ENCODE measurements at places on chromosomes 16 and 17.

DNA sequence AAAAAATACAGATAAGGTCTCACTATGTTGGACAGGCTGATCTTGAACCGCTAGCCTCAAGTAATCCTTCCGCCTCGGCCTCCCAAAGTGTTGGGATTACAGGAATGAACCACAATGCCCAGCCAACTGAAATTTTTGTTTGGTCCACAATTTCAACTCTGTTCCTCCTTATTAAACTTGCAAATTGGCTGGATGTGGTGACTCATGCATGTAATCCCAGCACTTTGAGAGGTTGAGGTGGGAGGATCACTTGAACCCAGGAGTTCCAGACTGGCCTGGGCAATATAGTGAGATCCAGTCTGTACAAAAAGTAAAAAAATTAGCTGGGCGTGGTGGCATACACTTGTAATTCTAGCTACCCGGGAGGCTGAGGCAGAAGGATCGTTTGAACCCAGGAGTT lies 13.4 kb downstream of the ARSG start:
- no peak for DNase-seq

GRCh38 chr17:80132906-80133625 lies 13.9 kb downstream of the EIF4A3 start:
- no peak for DNase-seq

DNA sequence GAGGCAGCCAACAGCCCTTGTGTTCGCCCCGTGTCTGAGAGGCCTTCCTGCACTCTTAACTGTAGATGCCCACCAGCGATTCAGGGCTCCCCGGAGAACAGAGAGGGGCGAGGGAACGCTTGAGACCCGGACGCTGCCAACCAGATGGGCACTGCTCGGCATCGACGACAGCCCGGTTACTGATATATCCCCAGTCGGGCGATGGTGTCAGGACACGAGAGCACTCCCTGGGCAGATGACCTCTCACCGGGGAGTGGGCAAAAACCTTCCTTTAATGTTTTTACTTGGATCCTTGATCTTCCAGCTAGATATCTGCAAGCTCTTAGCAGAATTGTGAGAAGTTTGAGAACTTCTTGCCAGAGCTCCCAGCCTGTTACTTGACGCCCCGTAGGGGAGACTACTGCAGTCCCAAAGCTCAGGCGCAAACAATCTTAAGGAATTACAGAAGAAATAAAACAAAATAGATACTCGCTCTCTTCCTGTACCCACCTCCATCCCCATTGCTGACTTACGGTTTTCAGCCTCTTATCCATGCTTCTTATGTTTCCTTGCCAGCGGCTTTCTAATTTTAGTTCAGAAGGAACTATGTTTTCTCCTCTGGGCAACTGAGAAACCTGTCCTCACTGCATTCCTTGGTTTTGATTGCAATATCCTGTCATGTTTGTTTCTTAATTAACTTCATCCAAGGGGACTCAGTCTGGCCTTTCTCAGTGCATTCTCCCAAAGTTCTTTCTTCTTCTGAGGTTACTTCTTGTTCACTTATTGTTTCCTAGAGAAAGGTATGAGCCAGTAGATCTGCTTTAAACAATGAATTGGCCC lies 845 bp downstream of the SP2 start:
- DNase-seq = no peak

DNA sequence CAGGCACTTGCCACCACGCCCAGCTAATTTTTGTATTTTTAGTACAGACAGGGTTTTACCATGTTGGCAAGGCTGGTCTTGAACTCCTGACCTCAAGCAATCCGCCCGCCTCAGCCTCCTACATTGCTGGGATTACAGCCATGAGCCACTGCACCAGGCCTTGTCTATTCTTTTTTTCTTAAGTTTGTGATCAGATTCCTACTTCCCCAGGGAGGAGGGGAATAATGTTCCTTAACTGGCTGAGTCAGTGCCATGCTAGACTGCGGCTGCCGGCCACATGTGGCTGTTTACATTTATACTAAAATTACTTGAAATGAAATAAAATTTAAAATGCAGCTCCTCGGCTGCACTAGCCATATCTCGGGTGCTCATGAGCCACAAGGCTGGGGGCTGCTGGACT lies 27.8 kb upstream of the USP36 start:
- DNase-seq = no peak

- DNase-seq = peak; percentile 90
Observed at GRCh38 chr16:87387942-87388817, 4.0 kb upstream of the MAP1LC3B start.

GRCh38 chr17:37608351-37609169 lies 658 bp downstream of the SYNRG start:
- no peak for DNase-seq

- no peak for DNase-seq
Observed at GRCh38 chr16:3503523-3503922, 2.7 kb downstream of the CLUAP1 start.

DNA sequence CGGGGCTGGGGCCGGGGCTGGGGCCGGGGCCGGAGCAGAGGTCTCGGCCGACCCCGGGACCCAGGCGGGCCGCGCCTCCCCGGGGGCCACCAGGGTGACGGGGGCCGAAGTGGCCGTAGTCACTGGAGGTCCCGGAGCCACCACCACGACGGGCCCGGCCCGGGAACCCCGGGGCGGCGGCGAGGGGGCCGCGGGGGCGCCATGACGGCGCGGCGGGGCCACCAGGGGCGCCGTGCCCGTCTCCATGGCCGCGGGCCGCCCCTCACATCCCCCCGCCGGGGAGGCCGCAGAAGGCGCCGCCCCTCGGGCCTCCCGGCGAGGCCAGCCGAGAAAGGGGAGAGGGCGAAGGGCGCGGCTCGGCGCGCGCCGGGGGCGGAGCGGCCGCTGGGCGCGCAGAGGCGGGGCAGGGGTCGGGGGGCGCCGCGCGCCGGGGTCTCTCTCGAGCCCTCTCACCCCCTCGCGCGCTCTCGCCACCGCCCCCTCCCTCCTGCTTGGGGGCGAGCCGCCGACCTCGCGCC lies 297 bp downstream of the TBC1D10B start:
- no peak for DNase-seq

- DNase-seq = no peak
Observed at GRCh38 chr17:49100601-49101000, 32.0 kb upstream of the B4GALNT2 start.

DNA sequence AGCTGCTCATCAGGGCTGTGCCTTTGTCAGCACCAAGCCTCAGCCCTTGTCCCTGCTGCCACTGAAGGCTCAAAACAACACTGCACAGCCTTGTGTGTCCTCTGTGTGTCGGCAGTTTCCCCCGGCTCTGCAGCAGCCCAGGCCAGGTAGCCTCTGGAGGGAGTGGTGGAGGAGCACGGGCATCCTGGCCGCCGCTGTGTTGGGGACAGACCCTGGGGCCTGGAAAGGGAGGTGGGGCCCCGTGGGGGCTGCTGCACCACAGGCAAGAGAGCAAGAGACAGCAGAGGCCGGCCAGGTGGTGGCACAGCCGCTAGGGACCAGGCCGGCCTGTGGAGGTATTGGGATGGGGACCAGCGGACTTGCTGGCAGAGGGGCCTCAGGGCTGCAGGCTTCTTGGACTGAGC lies 96.9 kb upstream of the ZNF750 start:
- DNase-seq = no peak

DNA sequence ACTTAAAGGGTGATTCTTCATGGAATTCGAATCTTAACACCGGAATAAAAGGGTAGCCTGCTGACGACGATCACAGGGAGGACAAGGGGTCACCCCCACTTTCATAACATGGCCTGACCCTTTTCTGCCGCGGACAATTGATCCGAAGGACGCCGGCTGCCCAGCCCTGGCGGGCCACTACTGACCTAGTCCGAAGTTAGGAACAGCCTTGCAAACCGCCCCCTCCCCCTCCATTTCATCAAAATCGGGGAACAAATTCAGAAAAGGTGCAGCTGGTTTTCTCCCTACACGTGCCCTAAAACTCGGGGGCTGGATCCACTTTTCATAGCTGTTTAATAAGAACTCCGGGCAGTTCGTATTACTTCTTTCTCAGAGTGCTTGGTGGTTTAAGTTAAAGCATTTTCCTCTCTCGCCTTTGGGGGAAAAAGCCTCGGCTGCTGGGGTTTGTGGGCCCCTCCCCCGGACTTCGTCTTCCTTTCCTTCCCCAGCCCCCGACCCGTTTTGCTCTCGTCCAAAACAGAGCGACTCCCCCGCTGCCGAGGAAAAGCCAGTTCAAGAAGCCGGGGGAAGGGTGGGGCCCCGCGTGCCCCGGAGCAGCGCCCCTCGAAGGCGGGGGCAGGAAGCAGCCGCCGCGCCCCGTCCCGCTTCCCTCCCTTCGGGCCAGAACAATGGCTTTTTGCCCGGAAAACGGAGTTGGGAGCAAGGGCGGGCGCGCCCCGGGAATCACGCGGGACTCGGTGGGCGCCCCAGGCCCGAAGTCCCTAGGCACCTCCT lies 641 bp upstream of the CBX2 start:
- DNase-seq = peak; percentile 44

GRCh38 chr16:67305216-67306071 lies 21.1 kb downstream of the KCTD19 start:
- no peak for DNase-seq

DNA sequence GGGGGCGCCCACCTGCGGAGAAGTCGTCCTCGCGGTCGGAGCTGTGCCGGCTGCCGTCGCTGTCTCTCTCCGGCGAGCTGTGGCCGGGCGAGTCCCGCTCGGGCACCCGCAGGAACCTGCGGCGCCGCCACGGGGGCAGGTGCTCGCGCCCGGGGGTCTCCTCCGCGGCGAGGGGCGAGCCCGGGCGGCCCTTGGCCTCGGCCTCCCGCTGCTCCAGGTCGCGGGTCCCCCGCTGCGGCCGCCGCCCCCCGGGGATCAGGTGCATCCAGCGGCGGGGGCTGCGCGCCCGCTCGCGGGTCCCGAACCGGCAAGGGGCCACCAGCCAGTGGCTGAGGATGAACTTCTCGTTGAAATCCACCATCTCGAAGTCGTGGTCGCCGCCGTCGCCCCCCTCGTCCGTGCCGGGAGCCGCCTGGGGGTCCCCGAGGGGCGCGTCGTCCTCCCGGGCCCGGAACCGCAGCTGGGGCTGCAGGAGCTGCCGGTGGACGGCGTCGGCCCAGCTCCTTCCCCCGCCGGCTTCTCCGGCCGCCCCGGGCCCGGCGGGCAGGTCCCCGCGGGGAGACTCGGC lies 41.4 kb upstream of the BHLHA9 start:
- no peak for DNase-seq

GRCh38 chr16:25033852-25034251 lies 18.7 kb upstream of the ARHGAP17 start:
- DNase-seq = no peak

DNA sequence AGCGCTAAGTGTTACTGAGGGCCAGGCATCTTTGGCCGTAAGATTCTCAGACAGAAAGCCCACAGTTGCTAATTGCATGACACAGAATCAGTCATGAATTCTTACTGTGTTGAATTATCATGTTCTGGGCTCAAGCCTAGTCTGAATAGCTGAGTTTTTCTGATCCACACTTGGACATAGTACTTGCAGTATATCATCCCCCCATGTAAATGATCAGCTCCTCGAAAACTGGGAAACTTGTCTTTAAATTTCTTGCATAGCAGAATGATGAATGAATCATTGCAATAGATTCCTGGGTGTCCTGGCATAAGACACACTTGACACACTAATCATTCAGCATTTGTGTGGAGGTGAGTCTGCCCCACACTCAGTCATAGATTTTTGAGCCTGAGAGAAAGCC lies 2.2 kb downstream of the MLYCD start:
- no peak for DNase-seq

- no peak for DNase-seq
Observed at GRCh38 chr16:78895681-78896080, 704.9 kb downstream of the MAF start.

DNA sequence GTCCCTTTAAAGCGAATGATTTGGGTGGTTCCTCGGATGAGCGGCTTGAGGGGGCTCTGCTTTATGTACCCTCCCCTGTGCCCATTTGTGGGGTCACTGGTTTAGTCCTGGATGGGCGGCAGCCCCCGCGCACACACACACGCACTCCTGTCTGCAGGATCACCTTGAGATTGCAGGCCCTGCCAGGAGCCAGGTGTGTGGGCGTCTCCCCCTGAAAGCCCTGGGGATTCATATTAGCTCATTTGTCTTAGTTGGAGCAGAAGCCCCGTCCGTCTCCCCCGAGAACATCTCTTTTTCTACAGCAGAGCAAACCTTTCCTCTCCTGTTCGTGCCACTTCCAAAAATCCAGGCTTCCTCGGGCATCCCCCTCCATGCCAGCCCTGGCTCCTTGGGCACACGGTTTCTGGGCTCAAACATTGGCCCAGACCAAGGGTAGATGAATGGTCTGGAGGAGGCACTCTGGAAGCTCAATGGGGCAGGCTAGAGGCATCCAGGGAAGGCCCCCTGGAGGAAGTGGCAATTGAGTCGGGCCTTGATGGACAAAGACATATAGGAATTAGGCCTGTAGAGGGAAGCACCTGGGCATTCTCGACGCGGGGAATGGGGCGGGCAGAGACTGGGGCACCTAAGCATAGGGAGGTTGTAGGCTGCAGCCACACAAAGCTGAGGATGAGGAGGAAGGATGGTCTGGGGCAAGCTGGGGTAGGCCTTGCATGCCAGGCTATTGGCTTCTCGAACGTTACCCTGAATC lies 218.5 kb upstream of the GSE1 start:
- no peak for DNase-seq

GRCh38 chr17:69581061-69581961 lies 166.8 kb downstream of the MAP2K6 start:
- DNase-seq = no peak

GRCh38 chr16:56338566-56339318 lies 86.6 kb downstream of the AMFR start:
- DNase-seq = no peak

GRCh38 chr16:23256440-23256839 lies 45.7 kb upstream of the SCNN1B start:
- no peak for DNase-seq

DNA sequence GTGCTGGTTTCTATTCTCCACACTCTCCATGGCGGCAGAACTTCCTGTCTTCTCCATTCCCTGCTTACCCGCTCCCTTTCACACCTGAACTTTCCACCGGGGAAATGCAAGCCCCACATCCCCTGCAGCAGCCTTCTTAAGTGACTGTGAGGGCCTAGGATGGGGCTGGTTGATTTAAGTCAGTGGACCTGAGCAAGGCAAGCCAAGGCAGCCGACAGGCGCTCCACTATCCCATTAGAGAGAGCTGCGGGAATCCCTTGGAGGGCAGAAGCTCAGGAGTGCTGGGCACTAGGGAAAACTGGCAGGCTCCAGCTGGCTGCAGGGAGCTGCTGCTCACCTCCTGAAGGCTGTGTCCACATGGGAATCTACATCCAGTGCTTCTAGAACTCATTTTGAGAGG lies 36.1 kb upstream of the SLC25A19 start:
- no peak for DNase-seq

GRCh38 chr17:58991718-58992331 lies 114.9 kb downstream of the TRIM37 start:
- no peak for DNase-seq

- DNase-seq = peak; percentile 97
Observed at GRCh38 chr17:82241183-82241925, 12.5 kb downstream of the SLC16A3 start.

GRCh38 chr17:32490101-32490482 lies 3.3 kb downstream of the CDK5R1 start:
- DNase-seq = no peak

GRCh38 chr17:78957128-78957527 lies 22.6 kb downstream of the LGALS3BP start:
- no peak for DNase-seq

- DNase-seq = no peak
Observed at GRCh38 chr17:61600621-61601020, 9.6 kb upstream of the NACA2 start.

Measured in HL-60 (cell line).